ENCODE measurements at places on chromosomes 5 and 9. TPM values are rescaled to one million over a fixed set of nuclear protein-coding genes. Genes with fewer than 3 reads are reported as not detected.

GRCh38 chr9:38518826-38519225 lies 94.6 kb upstream of the IGFBPL1 start:
- H3K4me1 ChIP-seq: no peaks in the 10 kb centered on the region
- DNase-seq: no peak
- no peaks in the 10 kb centered on the region for H3K36me3 ChIP-seq
- no peak overlapping the region for H3K27ac ChIP-seq
- H3K4me3 ChIP-seq: no peak overlapping the region
- no peaks in the 10 kb centered on the region for H3K27me3 ChIP-seq

GRCh38 chr9:108467161-108467560 lies 388.6 kb downstream of the ACTL7B start:
- DNase-seq: no peak
- no peak overlapping the region for H3K27ac ChIP-seq

GRCh38 chr5:124963236-124963919 lies 216.9 kb upstream of the ZNF608 start:
- H3K27ac ChIP-seq: no peak overlapping the region
- no peaks in the 10 kb centered on the region for H3K27me3 ChIP-seq
- DNase-seq: no peak
- no peaks in the 10 kb centered on the region for H3K36me3 ChIP-seq

DNA sequence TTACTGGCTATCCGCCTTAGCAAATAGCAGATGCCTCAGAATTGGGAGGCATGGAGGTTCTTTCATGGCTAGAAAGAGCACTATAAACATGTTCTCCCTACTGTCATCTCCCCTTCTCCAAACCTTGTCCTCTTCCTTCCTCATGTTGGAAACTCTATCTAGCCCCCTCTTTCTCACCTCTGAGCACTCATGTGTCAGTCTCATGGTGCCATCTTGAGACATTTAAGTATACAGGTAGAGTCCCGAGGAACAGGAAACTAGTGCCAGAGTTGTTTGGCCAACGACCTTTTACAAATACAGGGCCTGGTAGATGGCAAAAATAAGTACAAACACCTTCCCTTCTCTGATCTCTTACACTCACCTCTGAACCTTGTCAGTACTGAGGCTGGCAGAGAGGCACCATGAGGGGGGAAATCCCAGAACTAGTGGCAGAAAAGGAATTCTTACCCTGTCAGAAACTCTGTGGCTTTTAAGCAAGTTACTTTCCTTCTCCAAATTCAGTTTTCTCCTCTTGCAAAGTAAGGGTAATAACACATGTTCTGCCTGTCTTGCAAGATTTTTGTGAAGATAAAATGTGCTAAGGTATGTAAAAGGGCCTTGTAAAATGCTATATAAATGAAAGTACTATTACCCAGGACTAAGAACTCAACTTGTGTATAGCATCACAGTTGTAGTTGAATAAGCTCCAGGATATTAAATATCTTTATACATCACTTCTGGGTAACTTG lies 94.1 kb upstream of the SNX2 start:
- no peaks in the 10 kb centered on the region for H3K4me1 ChIP-seq
- no peaks in the 10 kb centered on the region for H3K27me3 ChIP-seq
- no peak overlapping the region for H3K4me3 ChIP-seq
- no peaks in the 10 kb centered on the region for H3K36me3 ChIP-seq
- no peak for DNase-seq
- H3K27ac ChIP-seq: no peak overlapping the region

- H3K4me3 ChIP-seq: no peak overlapping the region
- no peak overlapping the region for H3K27ac ChIP-seq
- peaks cover 20% of the 10 kb centered on the region for H3K4me1 ChIP-seq
- no peak for DNase-seq
- no peaks in the 10 kb centered on the region for H3K27me3 ChIP-seq
These were observed 2.4 kb upstream of the RGS14 start for GRCh38 chr5:177355162-177355867.

- H3K36me3 ChIP-seq: no peaks in the 10 kb centered on the region
- H3K27me3 ChIP-seq: no peaks in the 10 kb centered on the region
- H3K4me1 ChIP-seq: no peaks in the 10 kb centered on the region
- no peak for DNase-seq
These were observed 20.4 kb downstream of the XRCC4 start for GRCh38 chr5:83097689-83098231.

The JAK2 gene
- 22.3 TPM for total RNA-seq

The KIF20A gene
- 2.3 TPM for total RNA-seq
